ENCODE measurements at places on chromosomes 2 and 18.

DNA sequence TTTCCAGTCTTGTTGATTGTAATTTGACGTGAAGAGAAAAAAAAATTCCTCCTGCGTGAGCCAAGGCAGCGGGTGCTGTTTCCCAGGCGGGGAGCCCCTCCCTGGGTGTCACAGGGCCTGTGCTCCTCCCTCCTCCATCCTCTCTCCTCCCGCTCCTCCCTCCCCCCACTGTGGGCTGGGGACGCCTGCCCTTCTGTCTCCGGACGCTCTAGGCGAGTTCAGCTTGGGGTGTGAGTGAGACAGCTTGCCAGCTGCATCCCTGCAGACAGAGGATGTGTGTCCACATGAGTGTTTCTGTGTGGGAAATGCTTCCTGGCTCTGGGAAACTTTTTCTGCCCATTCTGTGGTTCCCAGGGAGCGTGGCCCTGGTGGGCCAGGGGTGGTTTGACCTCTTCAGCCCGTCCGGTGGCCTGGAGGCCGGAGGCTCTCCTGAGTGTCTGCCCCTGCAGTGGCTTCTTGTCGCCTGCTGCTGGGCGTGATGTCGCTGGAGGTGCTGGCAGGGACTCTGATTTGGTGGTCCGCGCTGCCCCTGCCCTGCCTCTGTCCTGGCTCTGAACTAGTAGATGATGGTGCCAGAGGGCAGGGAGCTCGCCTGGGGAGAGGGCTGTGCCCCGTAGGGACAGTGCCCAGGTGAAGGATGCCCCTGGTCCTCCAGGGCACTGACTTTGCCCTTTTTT is 96.4 kb downstream of the USP40 start:
- no peak for DNase-seq

DNA sequence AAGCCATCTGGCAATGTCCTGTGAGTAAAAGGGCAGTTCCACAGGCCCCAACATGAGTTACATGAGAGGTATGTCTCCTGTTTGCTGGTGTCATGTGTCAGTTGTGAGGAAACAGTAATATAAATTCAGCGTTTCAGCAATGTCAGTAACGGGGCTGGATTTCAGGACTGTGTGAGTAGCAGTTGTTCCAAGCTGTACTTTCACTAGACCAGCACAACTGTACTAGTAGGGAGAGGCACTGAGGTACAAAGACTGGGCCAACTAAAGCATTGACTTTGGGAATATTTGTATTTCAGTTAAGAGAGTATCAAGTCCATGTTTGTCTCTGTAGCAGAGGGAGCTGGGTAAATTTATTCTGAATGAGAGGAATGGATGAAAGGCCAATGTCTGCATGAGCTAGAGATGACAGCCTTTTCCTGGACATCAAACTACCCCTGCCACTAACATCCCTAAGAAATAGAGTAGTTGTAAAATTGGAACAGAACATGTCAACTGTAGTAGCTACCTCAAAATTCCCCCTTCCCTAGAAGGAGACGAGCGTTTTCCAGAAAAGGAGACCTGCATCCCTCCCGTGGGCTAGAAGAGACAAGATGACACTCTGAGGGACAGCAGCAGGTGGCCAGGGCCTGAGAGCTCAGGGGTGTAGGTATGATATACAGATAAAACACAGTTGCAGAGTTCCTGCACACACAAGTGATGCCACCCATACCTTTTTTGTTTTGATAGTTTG is 24.4 kb downstream of the EIF4E2 start:
- no peak for DNase-seq

GRCh38 chr2:30514134-30514847 is 67.2 kb downstream of the LCLAT1 start:
- no peak for DNase-seq

DNA sequence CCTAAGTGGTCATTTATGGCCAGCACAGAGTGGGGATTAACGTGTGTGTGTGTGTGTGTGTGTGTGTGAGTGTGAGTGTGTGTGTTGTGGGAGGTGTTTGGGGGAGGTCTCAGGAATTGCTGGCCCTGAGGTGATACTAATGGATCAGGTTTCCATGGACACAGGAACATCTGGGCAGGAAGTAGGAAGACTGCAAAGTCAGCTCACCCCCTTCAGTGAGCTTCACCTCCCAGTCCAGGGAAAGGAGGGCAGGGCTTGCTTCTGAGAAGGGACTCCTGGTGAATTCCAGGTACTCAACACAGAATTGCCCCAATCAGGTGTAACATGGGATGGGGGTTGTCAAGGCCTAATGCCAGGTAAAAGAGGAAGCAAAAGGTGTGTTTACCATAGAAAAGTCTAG is 30.3 kb upstream of the IL1R1 start:
- no peak for DNase-seq

- no peak for DNase-seq
These were observed 234.0 kb downstream of the FAM210A start for GRCh38 chr18:13492314-13492713.

GRCh38 chr2:230569298-230569697 is 143.3 kb upstream of the CAB39 start:
- DNase-seq = no peak

GRCh38 chr18:11820697-11821096 is 30.5 kb upstream of the CHMP1B start:
- no peak for DNase-seq

- peak; percentile 7 for DNase-seq
These were observed 450.2 kb downstream of the ERBB4 start for GRCh38 chr2:212088353-212088752.

DNA sequence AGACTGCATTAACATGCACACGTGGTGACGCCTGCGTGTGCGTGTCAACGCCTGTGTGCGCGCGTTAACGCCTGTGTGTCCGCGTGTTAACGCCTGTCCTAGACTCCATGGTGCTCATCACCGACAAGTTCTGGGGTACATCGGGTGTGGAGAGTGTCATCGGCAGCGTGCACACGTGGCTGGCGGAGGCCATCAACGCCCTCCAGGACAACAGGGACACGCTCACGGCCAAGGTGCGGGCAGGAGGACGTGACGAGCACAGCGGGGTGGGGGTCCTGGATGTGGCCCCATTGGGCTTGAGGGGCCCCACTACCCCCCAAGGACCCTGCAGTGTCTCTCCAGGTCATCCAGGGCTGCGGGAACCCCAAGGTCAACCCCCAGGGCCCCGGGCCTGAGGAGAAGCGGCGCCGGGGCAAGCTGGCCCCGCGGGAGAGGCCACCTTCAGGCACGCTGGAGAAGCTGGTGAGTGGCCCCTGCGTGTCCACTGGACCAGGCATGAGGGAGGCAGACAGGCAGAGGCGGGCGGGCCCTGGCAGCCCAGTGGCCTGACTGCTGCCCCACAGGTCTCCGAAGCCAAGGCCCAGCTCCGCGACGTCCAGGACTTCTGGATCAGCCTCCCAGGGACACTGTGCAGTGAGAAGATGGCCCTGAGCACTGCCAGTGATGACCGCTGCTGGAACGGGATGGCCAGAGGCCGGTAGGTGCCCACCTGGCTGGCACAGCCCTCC is 29.2 kb downstream of the GPC1 start:
- DNase-seq = no peak

GRCh38 chr2:71598526-71598925 is 145.2 kb downstream of the DYSF start:
- no peak for DNase-seq

Measured in DND-41 (cell line).